AML-193 (cell line): ENCODE measurements at places on chromosomes 6 and 20.
A peak's percentile ranks its signal among the peaks of the same experiment; 100 is the strongest.

- no peak for DNase-seq
These were observed 89.2 kb downstream of the ARID1B start for GRCh38 chr6:156866220-156867015.

DNA sequence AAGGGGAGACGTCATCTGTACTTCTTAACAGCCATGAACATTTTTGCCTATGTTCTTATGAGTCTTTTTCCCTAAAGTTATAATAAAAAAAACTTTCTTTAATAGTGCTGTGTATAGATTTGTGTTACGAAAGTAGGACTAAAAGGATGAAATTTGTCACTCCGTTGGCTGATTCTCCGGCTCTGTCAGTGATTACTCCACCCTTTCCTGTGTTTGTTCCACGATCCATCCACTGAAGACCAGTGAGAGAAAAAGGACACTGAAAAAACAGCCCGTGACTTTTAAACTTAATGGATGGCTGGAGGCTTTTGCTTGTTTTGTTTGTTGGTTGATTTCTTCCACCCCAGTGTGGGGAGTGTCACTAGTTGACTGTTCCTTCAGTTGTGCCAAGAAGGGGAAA is 232.0 kb upstream of the NOX3 start:
- no peak for DNase-seq

DNA sequence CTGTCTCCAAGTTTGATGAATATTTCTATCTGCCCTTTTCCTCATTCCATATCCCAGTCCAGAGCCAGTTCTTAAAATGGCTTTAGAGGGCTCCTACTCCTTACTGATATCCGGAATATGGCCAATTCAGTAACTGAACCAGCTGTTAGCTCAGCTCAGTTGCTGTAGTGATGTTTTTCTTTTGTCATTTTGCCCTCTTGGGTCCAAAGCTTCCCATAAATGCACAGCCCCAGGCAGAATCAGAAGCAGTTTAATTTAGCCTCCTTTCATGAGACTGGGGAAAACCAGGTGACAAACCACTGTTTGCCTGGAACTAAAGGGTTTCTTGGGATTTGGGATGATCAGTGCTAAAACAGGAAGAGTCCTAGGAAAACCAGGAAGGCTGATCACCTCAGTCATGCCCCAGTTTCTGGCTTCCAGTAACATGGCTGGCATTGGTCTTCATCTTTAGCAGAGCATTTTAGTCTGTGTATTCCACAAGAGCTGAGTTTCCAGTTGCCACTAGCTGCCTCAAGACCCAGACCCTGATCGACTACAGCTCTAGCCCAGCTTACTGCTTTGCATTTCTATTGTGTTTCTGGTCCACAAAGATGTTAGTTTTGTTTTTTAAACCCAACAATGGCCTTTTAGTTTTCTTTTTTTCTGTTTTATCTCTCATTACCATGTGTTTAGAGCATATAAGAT is 40.6 kb upstream of the REV3L start:
- DNase-seq, result no peak

DNA sequence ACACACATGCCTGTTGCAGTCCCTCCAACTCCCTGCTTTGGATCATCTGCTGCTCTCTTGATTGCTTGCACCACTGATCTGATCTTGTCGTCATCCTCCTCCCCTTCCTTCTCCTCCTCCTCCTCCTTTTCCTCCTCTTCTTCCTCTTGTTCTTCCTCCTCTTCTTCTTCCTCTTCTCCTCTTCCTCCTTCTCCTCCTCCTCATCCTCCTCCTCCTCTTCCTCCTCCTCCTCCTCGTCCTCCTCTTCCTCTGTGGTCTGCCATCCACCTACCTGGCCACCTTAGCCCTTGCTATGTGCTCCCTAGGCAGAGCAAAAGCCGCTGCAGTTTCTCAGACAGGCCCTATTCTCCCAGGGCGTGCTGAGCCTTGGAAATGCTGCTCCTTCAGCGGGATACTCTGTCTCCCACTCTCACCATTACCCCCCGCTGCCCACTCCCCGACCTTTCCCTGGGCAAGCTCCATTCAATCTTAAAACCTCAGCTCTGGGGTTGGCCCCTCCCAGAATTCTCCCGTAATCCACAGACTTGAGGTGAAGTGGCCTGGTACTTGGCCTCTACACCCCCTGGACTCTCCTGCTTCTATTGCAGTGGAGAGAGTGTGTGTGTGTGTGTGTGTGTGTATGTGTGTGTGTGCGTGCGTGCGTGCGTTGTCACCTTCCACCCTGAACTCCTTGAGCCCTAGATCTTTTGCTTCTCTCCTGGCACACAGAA is 105.0 kb downstream of the SASH1 start:
- DNase-seq, result no peak

DNA sequence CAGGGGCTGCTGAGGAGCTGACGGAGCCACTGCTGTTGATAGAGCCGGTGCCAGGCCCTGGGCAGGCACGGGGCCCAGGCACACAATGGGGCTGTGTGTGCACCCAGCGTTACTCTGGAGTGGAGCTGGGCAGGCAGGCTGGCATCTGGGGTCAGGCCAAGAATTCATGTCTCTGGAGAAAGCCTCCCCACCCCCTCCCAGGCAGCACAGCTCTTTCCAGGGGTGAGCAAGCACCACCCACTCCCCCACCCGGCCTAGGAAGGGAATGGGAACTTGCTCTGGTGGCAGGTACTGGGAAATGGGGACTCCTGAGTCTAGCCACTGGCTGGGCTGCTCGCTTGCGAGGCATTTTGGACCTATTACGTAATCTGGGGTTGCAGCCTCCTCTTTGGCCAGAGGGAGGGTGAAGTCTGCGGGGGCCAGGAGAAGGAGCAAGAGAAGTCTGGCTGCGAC is 22.7 kb downstream of the TFEB start:
- peak; percentile 72 for DNase-seq
